ENCODE measurements at places on chromosomes 3 and 15. TPM values are rescaled to one million over a fixed set of nuclear protein-coding genes. Genes with fewer than 3 reads are reported as not detected.

The TMEM266 gene
- 0.30 TPM for total RNA-seq

The CCDC71 gene
- total RNA-seq, result 35.7 TPM

The C3orf49 gene
- not detected for total RNA-seq

The MAP4 gene
- total RNA-seq, result 63.6 TPM

The HESX1 gene
- total RNA-seq, result 0.80 TPM

The ESYT3 gene
- 0.38 TPM for total RNA-seq

The DUSP7 gene
- 28.4 TPM for total RNA-seq

The NDN gene
- 23.5 TPM for total RNA-seq

The HHLA2 gene
- total RNA-seq, result not detected

The FGF7 gene
- total RNA-seq, result 0.66 TPM

The SCN11A gene
- total RNA-seq, result not detected

The KBTBD8 gene
- 2.1 TPM for total RNA-seq

The ETFA gene
- 176 TPM for total RNA-seq

The CRELD1 gene
- 20.7 TPM for total RNA-seq

The SOX14 gene
- not detected for total RNA-seq

The CPNE9 gene
- total RNA-seq, result 0.11 TPM

The ETV5 gene
- 122 TPM for total RNA-seq

The PLCH1 gene
- total RNA-seq, result 0.29 TPM

The PRRT3 gene
- total RNA-seq, result 1.5 TPM

The ZNF639 gene
- total RNA-seq, result 34.3 TPM

The GPR156 gene
- total RNA-seq, result 0.37 TPM

The ZBTB47 gene
- 15.3 TPM for total RNA-seq

The OCA2 gene
- total RNA-seq, result 0.19 TPM

The CLDN1 gene
- 2.2 TPM for total RNA-seq

The EPM2AIP1 gene
- 13.0 TPM for total RNA-seq
